Stimulated activated CD4-positive, alpha-beta T cell treated with anti-CD3 and anti-CD28 coated beads, Interleukin-4, amount 100 ng/mL, for 24 hours (primary cell): ENCODE measurements at places on chromosomes 1 and 21.

- no peak for DNase-seq
Observed at GRCh38 chr1:26774462-26774861, 13.3 kb upstream of the PIGV start.

- DNase-seq = no peak
Observed at GRCh38 chr1:63366908-63367214, 566 bp upstream of the ALG6 start.

- no peak for DNase-seq
Observed at GRCh38 chr1:37807220-37807554, 403 bp upstream of the C1orf122 start.

GRCh38 chr1:207072233-207072632, 16.4 kb upstream of the C4BPB start:
- no peak for DNase-seq

- DNase-seq = no peak
Observed at GRCh38 chr1:43077273-43077672, 94.8 kb downstream of the EBNA1BP2 start.
